ENCODE measurements at places on chromosomes 1 and 21. TPM values are rescaled to one million over a fixed set of nuclear protein-coding genes. Genes with fewer than 3 reads are reported as not detected.

Gene MYBPH
- total RNA-seq: 0.15 TPM

Gene OR2G6
- total RNA-seq: not detected

Gene PLA2G2C
- not detected for total RNA-seq

Gene GBP7
- 0.34 TPM for total RNA-seq

Gene NBPF12
- 24.3 TPM for total RNA-seq

Gene PPM1J
- total RNA-seq: not detected

Gene FMOD
- total RNA-seq: 46.7 TPM

Gene SLC25A44
- total RNA-seq: 27.4 TPM

Gene HHIPL2
- 0.22 TPM for total RNA-seq

Gene ATP1A4
- not detected for total RNA-seq

Gene FCGR2B
- 5.4 TPM for total RNA-seq

Gene MX2
- 5.8 TPM for total RNA-seq

Gene CLIC6
- total RNA-seq: 12.8 TPM

Gene A3GALT2
- total RNA-seq: not detected

Gene TDRD5
- not detected for total RNA-seq

Gene GSTM1
- total RNA-seq: not detected

Gene RBP7
- total RNA-seq: 1.7 TPM

Gene SLC30A1
- 3.1 TPM for total RNA-seq

Gene PTPN7
- total RNA-seq: 5.2 TPM

Gene KRTAP21-2
- not detected for total RNA-seq

Gene ITLN2
- 38.7 TPM for total RNA-seq

Gene CA14
- 0.64 TPM for total RNA-seq

Gene FH
- 42.7 TPM for total RNA-seq

Gene RAB3B
- under 0.01 TPM for total RNA-seq

Gene BATF3
- 9.5 TPM for total RNA-seq

Gene CYP4Z1
- total RNA-seq: 2.6 TPM
